ENCODE measurements at places on chromosomes 5 and 9. TPM values are rescaled to one million over a fixed set of nuclear protein-coding genes. Genes with fewer than 3 reads are reported as not detected.

Gene GABBR2
- 0.22 TPM for total RNA-seq

DNA sequence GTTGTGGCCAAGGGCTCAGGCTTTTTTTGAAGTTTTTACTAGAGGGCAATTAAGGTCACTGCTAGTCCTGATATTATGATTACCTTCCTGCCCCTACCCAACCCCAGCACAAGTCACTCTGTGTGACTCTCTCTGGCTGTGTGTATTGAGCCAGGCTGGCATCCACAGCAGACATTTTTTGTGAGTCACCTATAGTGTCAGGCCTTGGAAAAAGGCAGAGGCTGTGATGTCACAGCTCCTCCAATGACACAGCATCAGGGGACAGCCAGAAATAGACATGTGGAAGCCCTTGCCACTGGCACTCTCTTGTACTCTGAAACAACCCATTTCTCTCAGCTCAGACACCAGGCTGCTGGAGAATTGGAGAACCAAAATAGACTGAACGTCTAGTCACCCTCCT lies 145.4 kb downstream of the NMUR2 start:
- H3K27ac ChIP-seq: peak overlapping the region; percentile 50
- H3K36me3 ChIP-seq: no peaks in the 10 kb centered on the region
- H3K27me3 ChIP-seq: no peaks in the 10 kb centered on the region
- DNase-seq: no peak

GRCh38 chr5:82808960-82809359 lies 268.2 kb downstream of the TMEM167A start:
- H3K36me3 ChIP-seq: no peaks in the 10 kb centered on the region
- no peaks in the 10 kb centered on the region for H3K4me1 ChIP-seq
- DNase-seq: no peak

GRCh38 chr5:138601444-138601843 lies 26.2 kb upstream of the HSPA9 start:
- no peaks in the 10 kb centered on the region for H3K36me3 ChIP-seq
- H3K27me3 ChIP-seq: no peaks in the 10 kb centered on the region
- no peaks in the 10 kb centered on the region for H3K4me1 ChIP-seq
- H3K27ac ChIP-seq: no peak overlapping the region
- no peak for DNase-seq
- H3K4me3 ChIP-seq: no peak overlapping the region

Gene ADAMTSL1
- 3.8 TPM for total RNA-seq

DNA sequence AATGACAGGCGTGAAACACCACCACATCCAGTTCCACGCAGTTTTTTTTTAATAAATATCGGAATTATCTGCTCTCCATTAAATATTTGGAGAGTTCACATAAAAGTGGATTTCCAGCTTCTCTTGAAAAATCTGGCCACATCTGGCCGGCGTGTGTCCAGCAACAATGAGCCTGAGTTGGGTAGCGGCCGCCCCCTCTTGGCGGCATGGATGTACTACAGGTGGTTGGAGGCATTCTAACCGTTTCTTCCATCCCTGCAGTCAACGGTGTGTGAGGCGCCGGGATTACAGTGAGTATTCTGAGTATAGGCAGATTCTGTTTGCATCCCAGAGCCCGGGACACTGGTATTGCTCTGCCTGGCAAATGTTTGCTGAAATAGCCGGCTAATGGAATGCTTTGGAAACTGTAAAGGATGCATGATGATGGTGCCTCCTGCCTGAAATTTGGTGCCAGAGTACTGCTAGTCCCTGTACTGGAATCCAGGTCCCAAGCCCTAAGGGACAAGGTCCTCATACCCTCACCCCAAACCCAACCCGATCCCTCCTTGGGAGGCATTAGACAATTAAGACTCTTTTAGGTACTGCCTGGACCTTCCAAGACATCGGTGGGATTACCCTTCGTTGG lies 13.6 kb upstream of the GM2A start:
- H3K27ac ChIP-seq: peak overlapping the region; percentile 93
- H3K27me3 ChIP-seq: no peaks in the 10 kb centered on the region
- H3K4me3 ChIP-seq: peak overlapping the region; percentile 22
- H3K36me3 ChIP-seq: no peaks in the 10 kb centered on the region
- H3K4me1 ChIP-seq: peaks cover 30% of the 10 kb centered on the region
- peak; percentile 91 for DNase-seq

Gene HAND1
- total RNA-seq: 4.1 TPM

Gene RLN1
- 0.71 TPM for total RNA-seq

GRCh38 chr9:92786298-92786697 lies 21.7 kb upstream of the BICD2 start:
- no peaks in the 10 kb centered on the region for H3K27me3 ChIP-seq
- H3K36me3 ChIP-seq: no peaks in the 10 kb centered on the region
- H3K4me1 ChIP-seq: no peaks in the 10 kb centered on the region
- DNase-seq: no peak
- no peak overlapping the region for H3K27ac ChIP-seq
- H3K4me3 ChIP-seq: no peak overlapping the region

Gene DNAI1
- not detected for total RNA-seq

- no peaks in the 10 kb centered on the region for H3K36me3 ChIP-seq
- peak overlapping the region; percentile 97 for H3K27ac ChIP-seq
- DNase-seq: no peak
- H3K4me3 ChIP-seq: peak overlapping the region; percentile 80
- no peaks in the 10 kb centered on the region for H3K27me3 ChIP-seq
Measured at GRCh38 chr9:91420501-91421127, 3.0 kb downstream of the NFIL3 start.

- no peak for DNase-seq
- no peak overlapping the region for H3K27ac ChIP-seq
- H3K36me3 ChIP-seq: no peaks in the 10 kb centered on the region
- H3K4me1 ChIP-seq: peaks cover 7% of the 10 kb centered on the region
- H3K4me3 ChIP-seq: no peak overlapping the region
Measured at GRCh38 chr9:137433916-137434431, 7.2 kb downstream of the ENTPD8 start.

Gene CATSPER3
- total RNA-seq: 0.39 TPM

- no peak for DNase-seq
- no peak overlapping the region for H3K4me3 ChIP-seq
- H3K27ac ChIP-seq: peak overlapping the region; percentile 81
- H3K4me1 ChIP-seq: no peaks in the 10 kb centered on the region
- H3K27me3 ChIP-seq: no peaks in the 10 kb centered on the region
- H3K36me3 ChIP-seq: peaks cover 5% of the 10 kb centered on the region
Measured at GRCh38 chr5:172404746-172405145, 49.6 kb downstream of the SH3PXD2B start.

DNA sequence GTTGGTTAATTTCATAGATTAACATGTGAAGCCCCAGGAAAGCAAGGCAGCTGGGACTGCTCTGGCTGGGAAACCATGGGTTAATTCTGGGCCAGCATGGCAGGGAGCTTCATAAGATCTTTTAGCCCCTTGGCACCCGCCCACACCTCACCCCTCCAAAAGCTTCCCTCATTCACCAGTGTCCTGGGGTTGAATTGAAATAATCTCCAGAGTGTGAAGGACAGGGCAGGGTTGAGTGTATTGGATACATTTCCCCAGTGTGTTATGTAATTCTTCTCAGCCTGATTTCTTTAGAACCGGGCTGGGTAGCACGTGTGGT lies 19.4 kb downstream of the WNT8A start:
- H3K4me3 ChIP-seq: no peak overlapping the region
- H3K27me3 ChIP-seq: no peaks in the 10 kb centered on the region
- no peaks in the 10 kb centered on the region for H3K36me3 ChIP-seq
- no peak for DNase-seq
- H3K4me1 ChIP-seq: no peaks in the 10 kb centered on the region
- H3K27ac ChIP-seq: no peak overlapping the region

DNA sequence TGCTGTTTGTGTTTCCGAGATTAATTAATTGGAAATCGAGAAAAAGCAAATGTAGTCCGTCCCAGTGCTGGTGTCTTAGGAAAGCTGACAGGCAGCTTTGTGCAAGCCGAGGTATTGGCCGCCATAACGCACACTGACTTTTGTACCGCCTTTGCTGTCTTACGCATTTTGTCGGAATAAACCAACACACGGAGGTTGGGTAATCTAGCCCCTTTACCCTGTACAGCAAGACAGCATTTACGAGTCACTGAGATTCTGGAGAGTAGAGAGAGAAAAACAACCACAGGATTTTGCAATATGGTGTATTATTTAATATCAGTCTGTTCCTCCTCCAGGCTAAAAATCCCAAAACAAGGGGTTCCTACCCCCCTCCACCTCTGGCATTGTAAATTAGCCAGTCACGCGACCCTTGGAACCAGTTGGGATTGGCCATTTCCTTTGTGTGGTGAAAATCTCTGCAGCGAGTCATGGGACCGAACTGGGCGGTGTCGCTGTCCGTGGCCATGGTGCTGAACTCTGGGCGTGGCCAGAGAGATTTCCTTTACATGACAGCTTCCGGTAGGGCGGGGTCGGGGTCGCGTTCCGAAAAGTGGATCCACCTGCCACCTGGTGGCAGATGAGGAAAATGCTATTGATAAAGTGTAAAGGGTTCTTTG lies 10.3 kb upstream of the PCDHB1 start:
- H3K27me3 ChIP-seq: no peaks in the 10 kb centered on the region
- peak; percentile 95 for DNase-seq
- H3K4me3 ChIP-seq: peak overlapping the region; percentile 36
- no peaks in the 10 kb centered on the region for H3K36me3 ChIP-seq
- H3K4me1 ChIP-seq: no peaks in the 10 kb centered on the region

Gene SLC45A2
- total RNA-seq: 0.82 TPM

GRCh38 chr5:35821513-35821912 lies 35.2 kb upstream of the IL7R start:
- no peak overlapping the region for H3K27ac ChIP-seq
- no peaks in the 10 kb centered on the region for H3K27me3 ChIP-seq
- H3K4me1 ChIP-seq: no peaks in the 10 kb centered on the region
- no peak overlapping the region for H3K4me3 ChIP-seq
- no peak for DNase-seq
- H3K36me3 ChIP-seq: no peaks in the 10 kb centered on the region

DNA sequence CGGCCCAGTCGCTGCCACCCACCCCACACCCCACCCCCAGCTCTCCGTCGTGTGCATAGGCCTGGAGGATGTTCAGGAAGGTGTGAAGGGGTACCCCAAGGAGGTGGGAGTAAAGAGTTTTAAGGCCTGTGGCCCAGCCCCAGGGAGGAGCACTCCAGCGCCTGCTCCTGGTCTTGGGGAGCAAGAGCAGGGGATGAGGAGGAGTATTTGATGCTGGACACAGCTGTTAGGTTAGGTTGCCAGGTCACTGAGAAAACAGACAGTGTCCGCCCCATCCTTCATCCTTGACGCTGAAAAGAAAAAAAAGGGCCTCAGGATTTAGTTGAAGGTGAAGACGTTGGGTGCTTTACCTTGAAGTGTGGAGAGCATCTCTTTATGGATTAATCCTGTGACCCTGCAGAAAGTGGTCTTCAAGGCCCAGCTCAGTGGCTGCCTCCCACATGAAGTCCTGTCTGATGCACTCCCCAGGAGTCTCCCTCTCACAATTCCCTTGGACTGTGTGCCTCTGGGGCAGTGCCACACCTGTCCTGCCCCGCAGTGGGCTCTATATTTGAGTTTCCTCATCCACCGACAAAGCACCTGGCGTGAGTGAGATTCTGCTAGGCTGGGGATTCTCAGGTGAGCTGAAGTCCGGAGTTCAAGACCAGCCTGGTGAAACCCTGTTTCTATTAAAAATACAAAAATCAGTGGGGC lies 101.8 kb downstream of the SPRY4 start:
- no peak for DNase-seq
- H3K27ac ChIP-seq: no peak overlapping the region
- no peaks in the 10 kb centered on the region for H3K27me3 ChIP-seq
- H3K4me3 ChIP-seq: no peak overlapping the region
- no peaks in the 10 kb centered on the region for H3K36me3 ChIP-seq

- no peak for DNase-seq
- H3K36me3 ChIP-seq: no peaks in the 10 kb centered on the region
- H3K4me1 ChIP-seq: peaks cover 93% of the 10 kb centered on the region
- no peak overlapping the region for H3K4me3 ChIP-seq
- H3K27ac ChIP-seq: peak overlapping the region; percentile 58
- H3K27me3 ChIP-seq: no peaks in the 10 kb centered on the region
Measured at GRCh38 chr9:127539982-127540663, 72.0 kb upstream of the STXBP1 start.

Gene SLC4A9
- total RNA-seq: not detected

DNA sequence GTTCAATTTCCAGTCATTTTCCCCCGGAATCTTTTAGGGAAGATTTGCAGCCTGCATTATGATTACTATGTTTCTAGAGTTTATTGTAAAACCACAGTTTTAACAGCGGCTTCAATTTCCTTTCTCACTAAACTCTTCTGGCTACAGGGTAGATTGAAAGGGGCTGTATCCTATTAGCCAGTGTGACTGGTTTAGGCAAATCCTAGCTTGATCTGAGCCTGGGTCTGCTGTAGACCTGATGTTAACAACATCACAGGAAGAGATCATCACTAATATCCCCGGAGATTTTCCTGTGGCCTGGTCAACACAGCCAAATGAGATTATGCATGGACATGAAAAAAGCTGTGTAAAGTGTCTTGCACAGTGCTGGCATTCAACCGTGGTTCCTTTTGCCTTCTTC lies 33.4 kb downstream of the STOM start:
- H3K4me3 ChIP-seq: no peak overlapping the region
- H3K36me3 ChIP-seq: peaks cover 68% of the 10 kb centered on the region
- H3K27ac ChIP-seq: peak overlapping the region; percentile 68
- no peaks in the 10 kb centered on the region for H3K4me1 ChIP-seq

DNA sequence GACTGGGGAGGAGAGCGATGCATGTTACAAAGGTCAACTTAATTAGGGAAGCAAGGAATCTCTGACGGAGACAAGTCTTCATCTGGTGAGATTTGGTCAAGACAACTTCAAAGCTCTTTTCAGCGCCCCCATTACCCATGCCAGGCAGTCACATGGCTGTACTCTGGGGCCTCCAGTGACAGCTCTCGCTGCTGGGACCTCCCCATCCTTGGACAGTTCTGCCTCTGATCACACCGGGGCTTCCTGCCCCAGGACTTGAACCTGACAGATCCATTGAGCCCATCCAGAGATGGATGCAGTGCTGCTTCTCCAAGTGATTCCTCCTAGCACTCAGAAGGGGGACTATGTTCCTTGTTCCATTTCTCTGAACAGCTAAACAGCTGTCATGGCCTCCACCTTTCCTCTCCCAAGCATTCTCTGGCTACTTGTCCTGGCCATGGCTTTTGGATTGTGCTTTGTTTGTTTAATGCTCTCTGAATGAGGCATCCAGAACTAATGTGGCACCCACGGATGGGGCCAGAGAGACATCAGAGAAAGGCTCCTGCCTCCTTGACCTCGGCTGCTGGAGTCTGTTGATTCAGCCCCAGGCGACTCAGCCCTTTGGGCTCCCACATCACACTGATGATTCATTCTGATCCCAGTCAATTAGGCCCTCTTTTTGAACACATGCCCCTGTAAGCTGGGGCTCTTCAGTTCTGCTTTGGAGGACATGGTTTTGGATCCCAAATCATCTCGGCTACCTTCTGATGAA lies 122.1 kb upstream of the ADAMTS16 start:
- H3K27me3 ChIP-seq: no peaks in the 10 kb centered on the region
- H3K4me3 ChIP-seq: no peak overlapping the region
- H3K4me1 ChIP-seq: no peaks in the 10 kb centered on the region
- H3K36me3 ChIP-seq: no peaks in the 10 kb centered on the region
- no peak for DNase-seq

Gene ZNF462
- total RNA-seq: 20.9 TPM

DNA sequence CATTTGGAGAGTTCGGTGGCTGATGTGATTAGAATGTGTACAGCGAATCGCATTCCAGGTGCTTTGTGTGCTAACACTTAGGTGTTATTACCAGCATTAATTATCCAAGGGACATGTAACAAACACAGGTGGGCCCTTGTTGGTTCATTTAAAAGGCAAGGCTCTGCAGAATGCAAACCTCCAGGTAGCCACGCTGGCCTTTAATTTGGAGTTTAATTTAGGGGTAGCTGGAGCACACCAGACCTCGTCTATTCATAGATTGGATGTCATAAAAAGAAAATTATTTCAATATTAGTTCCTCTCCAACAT lies 191.1 kb downstream of the MAT2B start:
- no peak overlapping the region for H3K4me3 ChIP-seq
- no peak for DNase-seq
- no peaks in the 10 kb centered on the region for H3K36me3 ChIP-seq
- no peaks in the 10 kb centered on the region for H3K4me1 ChIP-seq
- no peak overlapping the region for H3K27ac ChIP-seq
- no peaks in the 10 kb centered on the region for H3K27me3 ChIP-seq

All from right atrium auricular region (tissue), 2 donors.